ENCODE measurements at places on chromosomes 4 and X. TPM values are rescaled to one million over a fixed set of nuclear protein-coding genes. Genes with fewer than 3 reads are reported as not detected.

DNA sequence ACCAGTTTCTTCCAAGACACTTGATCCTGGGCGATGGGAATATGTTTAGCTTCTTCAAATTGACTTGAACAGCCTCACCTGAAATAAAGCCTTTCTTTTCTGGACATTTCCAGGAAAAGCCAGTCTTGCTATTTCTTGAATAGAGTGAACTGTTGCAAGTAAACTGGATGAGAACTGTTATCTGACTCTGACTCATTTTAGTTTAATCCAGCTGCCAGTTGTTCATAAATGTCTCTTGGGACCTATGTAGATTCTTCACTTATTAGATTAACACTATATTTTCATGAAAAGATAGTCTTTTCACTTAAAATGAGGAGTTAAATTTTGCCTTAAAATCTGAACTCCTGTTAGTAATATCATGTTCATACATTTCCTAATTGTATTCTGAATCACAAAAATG, 615.4 kb upstream of the GALNT7 start:
- DNase-seq: no peak

GRCh38 chr4:153204247-153204671, at the start of gene TRIM2:
TRIM2 (plus strand) TSS chr4:153204443; CDS start chr4:153204531, 88 bp downstream.
- peak; percentile 78 for DNase-seq

- DNase-seq: no peak
These were observed 698.2 kb upstream of the AGA start for GRCh38 chr4:178140326-178140915.

Gene SLITRK4
- total RNA-seq: 0.22 TPM

Gene GPR119
- total RNA-seq: not detected

Gene XPNPEP2
- 0.92 TPM for total RNA-seq

Gene GAGE12F
- total RNA-seq: not detected
